Germinal center (tissue), 1 donor: ENCODE measurements at places on chromosomes 2 and 18.

DNA sequence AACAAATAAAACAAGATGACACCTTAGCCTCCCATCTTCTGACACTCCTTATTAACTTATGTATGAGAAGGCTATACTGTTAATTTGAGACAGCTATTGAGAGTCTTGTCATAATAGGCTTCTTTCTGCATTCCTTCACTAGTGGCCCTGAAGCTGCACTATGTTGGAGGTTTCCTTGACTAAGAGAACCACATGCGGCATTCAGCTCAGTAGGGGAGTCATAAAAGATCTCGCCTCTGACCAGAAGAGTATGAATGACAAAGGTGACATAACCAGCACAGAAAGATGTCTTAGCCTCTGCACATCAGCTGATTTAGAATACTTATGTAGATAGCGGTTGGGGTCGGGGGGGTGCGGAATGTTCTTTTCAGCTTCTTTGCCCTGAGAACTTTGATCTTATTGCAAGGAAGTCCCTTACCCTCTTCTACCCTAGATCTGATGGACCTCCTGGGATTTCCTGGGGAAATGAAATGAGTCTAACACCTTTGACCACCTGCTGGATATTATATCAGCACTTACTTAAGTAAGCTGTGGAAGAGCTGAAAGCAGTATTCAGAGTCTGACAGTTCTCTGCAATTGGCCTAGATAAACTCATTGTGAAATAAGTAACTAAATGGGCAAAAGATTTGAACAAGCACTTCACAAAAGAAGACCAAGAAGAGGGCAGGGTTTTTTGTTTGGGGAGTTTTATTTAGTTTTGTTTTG, 24.2 kb downstream of the RBM45 start:
- DNase-seq = no peak

- DNase-seq = no peak
Measured at GRCh38 chr2:197217541-197217940, 93.0 kb downstream of the ANKRD44 start.

DNA sequence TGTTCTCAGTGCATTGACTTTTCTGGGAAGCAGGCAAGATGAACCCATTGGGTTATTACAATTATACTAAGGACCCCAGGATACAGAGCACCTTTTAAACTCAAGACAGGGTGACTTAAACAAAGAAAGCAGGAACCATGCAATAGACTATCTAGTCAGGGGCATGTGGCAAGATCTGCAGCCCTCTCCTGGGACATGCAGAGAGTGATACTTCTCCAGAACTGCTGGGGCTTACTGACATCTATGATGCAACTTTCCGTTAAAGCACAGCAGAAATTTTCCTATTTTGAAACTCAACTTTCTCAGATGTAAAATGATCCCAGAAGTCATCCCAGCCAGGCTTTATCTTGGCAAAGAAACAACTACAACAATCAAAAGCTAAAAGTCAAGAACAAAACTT, 162.2 kb upstream of the HNMT start:
- no peak for DNase-seq

GRCh38 chr2:37471994-37472393, 127.6 kb downstream of the QPCT start:
- DNase-seq = no peak

- no peak for DNase-seq
Measured at GRCh38 chr2:43493954-43494353, 101.9 kb downstream of the THADA start.

DNA sequence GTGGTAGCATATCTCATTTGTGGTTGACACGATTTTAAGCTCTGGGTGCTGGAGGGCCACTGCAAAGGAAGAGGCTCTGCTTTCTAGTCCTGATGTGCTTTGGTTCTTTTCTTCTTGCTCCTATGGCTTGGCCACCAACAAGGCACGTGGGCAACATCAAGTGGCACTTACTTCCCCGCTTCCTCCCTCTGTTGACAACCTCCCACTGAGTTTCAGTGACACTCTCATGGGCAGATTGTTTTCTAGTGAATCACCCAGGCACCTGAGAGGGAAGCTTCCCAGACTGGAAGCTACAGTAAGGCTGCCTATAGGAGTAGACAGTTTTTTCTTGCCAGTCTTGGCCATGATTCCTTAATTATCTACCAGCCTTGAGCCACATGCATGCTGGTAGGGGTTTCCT, 89.0 kb downstream of the NBAS start:
- no peak for DNase-seq

- no peak for DNase-seq
Measured at GRCh38 chr18:78031589-78031988, 781.9 kb downstream of the GALR1 start.

- DNase-seq = no peak
Measured at GRCh38 chr2:222566229-222566628, 89.7 kb downstream of the FARSB start.

- DNase-seq = no peak
Measured at GRCh38 chr2:1610096-1610485, 134.2 kb downstream of the PXDN start.

GRCh38 chr2:29155578-29155977, 40.4 kb downstream of the CLIP4 start:
- no peak for DNase-seq

DNA sequence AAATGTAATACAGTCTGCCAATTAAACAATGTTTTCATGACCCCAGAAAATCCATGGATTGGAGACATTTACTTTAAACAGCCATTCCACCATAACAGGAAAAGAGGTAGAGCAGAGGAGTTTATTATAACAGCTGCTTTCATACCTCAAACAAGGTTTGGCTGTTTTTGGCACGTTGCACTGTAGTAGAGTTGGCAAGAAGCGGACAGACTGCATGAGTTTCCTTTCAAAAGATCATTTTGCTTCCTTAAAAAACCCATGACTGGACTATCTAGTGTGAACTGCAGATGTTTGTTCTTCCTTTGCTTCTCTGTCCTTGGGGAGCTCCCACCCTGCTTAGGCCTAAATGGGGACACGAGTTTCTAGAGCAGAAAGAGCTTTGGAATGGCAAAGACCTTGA, 108.5 kb upstream of the THOC1 start:
- no peak for DNase-seq

DNA sequence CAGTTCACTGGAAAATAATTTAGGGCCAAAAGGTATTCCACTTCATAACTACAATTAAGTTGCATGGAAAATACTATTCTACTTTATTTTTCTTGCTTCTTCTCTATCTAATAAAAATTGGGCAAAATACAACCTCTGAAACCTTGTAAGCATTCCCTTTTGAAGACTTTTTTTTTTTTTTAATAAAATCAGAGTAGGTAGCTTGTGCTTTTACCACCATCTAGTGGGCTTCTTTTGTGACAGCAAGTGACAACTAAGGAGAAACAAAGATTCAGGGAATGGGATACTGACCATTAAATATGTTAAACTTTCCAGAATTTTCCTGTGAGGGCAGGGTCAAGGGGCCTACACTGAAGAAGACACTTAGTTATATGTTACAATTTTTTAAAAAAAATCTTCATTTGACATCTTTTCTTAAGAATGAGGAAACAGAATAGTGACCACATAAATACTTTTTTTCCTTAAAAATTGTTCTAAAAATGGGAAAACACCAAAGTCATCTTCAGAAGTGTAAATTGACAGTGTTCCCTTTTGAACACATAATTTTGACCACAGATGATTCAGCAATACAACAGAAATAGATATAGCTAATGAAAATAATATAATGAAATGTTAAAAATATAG, 1183.2 kb upstream of the ACVR2A start:
- peak; percentile 2 for DNase-seq

GRCh38 chr2:239190361-239190760, 210.5 kb downstream of the HDAC4 start:
- DNase-seq = no peak

DNA sequence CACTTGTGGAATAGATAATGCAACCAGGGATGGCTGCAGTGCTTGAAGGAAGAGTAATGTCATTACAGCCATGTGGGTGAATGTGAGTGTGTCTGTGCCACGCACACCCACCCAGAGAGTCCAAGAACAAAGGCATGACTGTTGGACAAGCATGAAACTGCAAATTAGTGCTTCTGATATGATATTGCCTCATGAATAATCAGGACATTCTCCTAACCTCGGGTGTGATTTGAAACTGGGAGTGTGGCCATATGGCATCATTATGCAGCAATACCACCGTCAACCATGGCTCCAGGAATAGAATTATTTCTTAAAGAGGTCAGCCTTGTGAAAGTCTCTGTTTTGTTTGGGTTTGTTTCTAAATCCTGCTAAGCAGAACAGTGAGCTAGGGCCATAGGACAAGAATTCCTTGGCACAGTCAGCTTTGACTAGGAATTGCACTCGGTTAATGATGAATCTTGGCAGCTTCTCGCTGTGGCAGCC, 678.0 kb upstream of the RAB6C start:
- no peak for DNase-seq

DNA sequence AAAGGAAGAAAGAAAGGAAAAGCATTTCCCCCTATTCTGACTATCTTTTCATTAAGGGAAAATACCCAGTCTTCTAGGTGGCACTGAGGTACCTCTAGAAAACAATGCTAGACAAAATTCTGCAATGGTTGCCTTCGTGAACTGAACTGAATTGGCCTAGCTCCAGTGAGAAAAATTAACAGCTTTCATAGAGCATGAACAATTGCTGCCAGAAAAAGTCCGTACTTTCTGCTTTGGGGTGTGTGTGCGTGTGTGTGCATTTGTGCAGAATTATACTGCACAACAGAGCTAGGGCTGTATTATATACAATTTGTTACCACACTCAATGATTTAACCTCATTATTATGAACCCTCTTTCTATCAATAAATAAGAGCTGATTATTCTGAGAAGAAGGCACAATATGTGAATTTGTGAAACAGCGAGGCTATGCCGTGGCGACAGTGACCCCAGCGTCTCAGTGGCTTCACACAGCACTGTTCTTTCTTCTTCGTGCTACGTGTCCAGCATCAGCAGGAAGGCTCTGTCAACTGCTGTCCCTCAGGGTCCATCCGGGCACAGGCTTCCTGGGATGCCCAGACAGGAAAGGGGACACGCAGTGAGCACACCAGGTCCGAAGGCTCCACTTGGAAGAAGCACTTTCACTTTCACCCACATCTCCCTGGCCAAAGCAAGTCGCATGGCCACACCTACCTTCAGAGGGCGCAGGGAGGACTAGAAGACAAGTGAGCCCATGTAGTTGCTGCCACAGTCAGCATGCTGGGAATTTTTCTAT, 47.5 kb downstream of the PTGR3 start:
- no peak for DNase-seq
